ENCODE measurements at places on chromosomes 7 and 10. TPM values are rescaled to one million over a fixed set of nuclear protein-coding genes. Genes with fewer than 3 reads are reported as not detected.

- no peak overlapping the region for H3K4me3 ChIP-seq
- DNase-seq = no peak
- H3K27me3 ChIP-seq = no peaks in the 10 kb centered on the region
- no peaks in the 10 kb centered on the region for H3K4me1 ChIP-seq
Observed at GRCh38 chr10:104774234-104774633, 133.1 kb downstream of the SORCS3 start.

GRCh38 chr10:87818505-87819288, 671 bp upstream of the ATAD1 start:
- no peak for DNase-seq
- H3K27ac ChIP-seq = peak overlapping the region; percentile 76
- no peaks in the 10 kb centered on the region for H3K27me3 ChIP-seq
- H3K4me3 ChIP-seq = peak overlapping the region; percentile 94
- no peaks in the 10 kb centered on the region for H3K36me3 ChIP-seq

DNA sequence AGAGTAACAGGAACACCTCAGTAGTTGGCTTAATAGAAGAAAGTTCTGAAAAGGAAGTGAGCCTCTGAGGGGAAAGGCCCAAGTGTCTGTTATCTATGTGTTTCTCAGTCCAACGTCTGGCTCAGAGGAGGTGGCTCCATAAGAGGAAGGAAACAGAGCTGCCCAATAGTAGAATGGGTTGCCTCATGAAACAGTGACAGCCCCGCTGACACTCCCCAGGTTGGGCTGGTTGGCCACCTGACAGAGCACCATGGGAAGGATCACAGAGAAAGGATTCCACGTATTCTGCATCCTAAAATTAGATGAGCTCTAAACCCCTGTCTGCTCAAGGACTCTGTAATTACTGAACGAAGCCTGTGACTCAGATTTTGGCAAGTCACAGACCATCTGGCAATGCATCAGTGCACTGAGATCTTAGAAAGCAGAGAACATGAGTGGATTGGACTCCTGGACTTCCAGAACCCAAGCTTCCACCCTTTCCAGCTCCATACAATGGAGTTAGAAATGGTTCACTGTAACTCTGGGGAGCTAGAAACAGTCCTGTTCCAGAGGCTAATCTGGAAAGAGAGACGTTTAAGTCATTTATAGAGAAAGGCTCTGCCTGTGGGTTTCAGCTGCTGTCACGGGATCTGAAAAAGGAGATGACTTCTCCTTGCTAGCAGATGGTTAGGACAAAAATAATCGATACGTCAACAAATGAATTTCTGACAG, 2.9 kb downstream of the PKD2L1 start:
- no peaks in the 10 kb centered on the region for H3K4me1 ChIP-seq
- no peak overlapping the region for H3K4me3 ChIP-seq
- no peaks in the 10 kb centered on the region for H3K36me3 ChIP-seq
- no peak for DNase-seq
- no peak overlapping the region for H3K27ac ChIP-seq

DNA sequence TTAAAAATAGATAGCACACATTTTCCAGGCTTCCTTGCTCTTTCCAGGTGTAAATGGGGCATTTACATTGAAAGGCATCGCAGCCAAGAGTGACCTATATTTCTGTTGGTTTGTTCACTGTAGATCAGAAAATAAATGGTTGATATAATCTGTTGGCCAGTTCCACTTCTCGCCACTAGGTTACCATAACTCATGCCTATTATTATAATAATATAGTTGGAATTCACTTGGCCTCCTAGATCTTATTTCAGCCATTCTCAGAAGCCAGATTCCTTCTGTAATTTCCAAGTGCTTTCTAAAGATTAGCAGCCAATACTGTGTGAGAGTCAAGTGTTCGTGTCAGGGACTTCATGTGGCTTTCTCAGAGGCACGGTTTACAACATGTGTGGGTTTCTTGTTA, 179.5 kb downstream of the DNAH11 start:
- H3K4me3 ChIP-seq = no peak overlapping the region
- H3K27me3 ChIP-seq = no peaks in the 10 kb centered on the region

DNA sequence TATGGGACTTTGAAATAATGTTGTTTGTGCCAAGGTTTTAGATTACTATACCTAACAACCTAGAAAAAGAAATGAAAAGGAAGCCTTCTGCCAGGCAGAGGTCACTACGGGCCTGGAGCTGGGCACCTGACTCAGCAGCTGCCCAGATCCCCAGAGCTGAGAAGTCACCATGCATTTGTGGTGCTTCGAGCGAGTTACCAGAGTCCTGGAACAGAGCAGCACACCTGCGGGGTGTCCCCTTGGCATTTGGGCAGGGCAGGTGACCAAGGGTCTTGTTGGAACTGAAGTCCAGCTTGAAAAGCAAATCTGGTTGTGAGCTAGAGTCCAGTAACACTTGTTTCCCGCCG, 25.5 kb downstream of the EGFR start:
- no peak overlapping the region for H3K4me3 ChIP-seq
- peak overlapping the region; percentile 41 for H3K27ac ChIP-seq
- no peaks in the 10 kb centered on the region for H3K36me3 ChIP-seq
- peaks cover 32% of the 10 kb centered on the region for H3K4me1 ChIP-seq

GRCh38 chr7:28586736-28587135, 174.4 kb downstream of the CREB5 start:
- no peak for DNase-seq
- no peak overlapping the region for H3K4me3 ChIP-seq
- H3K36me3 ChIP-seq = no peaks in the 10 kb centered on the region
- no peak overlapping the region for H3K27ac ChIP-seq
- peaks cover 29% of the 10 kb centered on the region for H3K4me1 ChIP-seq

- no peak for DNase-seq
- peak overlapping the region; percentile 59 for H3K4me3 ChIP-seq
- H3K27ac ChIP-seq = peak overlapping the region; percentile 58
- peaks cover 10% of the 10 kb centered on the region for H3K36me3 ChIP-seq
- H3K4me1 ChIP-seq = peaks cover 22% of the 10 kb centered on the region
Observed at GRCh38 chr7:2796358-2797352, 47.5 kb downstream of the GNA12 start.

Gene MPP7
- total RNA-seq = 28.2 TPM
